ENCODE measurements at places on chromosomes 6 and 20.

- no peak for DNase-seq
Observed at GRCh38 chr6:29829766-29830165, 2.1 kb downstream of the HLA-G start.

DNA sequence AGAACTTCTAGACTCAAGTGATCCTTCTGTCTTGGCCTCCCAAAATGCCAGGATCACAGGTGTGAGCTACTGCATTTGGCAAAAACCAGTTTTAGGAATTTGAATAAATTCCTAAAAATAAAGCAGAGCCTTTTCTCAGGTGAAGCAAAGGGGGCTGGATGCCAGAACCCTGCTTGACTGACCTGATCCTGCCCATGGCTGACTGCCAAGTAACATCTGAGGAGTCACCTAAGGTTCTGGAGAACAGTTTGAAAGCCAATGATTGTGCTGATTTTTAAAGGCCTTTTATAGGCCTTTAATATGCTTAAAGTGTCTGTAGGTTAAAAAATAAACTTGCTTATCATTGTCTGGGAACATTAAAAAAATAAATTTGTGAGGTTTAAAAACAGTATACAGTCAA lies 14.1 kb upstream of the ZSCAN12 start:
- no peak for DNase-seq

DNA sequence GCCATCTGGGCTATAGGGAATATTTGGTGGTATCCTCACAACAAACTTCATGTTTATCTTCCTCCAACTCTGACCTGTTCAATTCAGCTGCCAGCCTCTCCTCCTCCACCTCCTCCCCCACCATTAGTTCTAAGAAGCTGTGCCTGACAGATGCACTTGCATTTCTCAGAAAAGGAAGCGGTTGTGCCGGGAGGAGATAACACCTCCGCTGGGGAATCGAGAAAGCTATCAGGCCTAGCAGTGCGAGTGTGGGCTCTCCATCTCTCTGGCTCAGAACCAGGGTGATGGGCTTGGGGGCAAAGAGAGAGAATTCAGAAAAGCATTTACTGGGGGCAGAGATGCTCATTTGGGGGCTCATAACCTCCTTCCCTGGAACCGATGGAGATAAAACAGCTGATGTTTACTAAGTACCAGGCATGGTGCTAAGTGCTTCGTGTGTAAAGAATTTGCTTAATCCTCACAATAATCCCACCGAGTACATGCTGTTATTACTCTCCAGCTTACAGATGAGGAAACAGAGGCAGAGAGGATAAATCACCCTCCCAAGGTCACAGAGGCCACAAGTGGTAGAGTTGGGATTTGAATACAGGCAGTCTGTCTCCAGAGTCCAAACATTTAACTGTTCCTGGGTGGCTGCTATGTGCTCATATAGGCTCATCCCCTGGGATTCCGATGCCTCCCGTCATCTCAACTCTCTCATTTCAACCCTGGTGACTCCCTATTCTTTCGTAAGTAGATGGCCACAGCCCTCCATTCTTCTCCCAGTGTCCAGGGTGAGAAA lies 38.3 kb downstream of the COX4I2 start:
- no peak for DNase-seq

- DNase-seq: no peak
Observed at GRCh38 chr20:59778615-59779200, 154.7 kb downstream of the SYCP2 start.

GRCh38 chr6:32772656-32773055 lies 9.3 kb upstream of the HLA-DQB2 start:
- no peak for DNase-seq

- DNase-seq: no peak
Observed at GRCh38 chr6:146087386-146087785, 58.5 kb downstream of the GRM1 start.

- no peak for DNase-seq
Observed at GRCh38 chr20:50563133-50563944, 53.2 kb downstream of the PTPN1 start.

GRCh38 chr6:56144538-56145324 lies 102.6 kb downstream of the COL21A1 start:
- DNase-seq: no peak

GRCh38 chr6:81237226-81237625 lies 515.3 kb downstream of the TENT5A start:
- no peak for DNase-seq

DNA sequence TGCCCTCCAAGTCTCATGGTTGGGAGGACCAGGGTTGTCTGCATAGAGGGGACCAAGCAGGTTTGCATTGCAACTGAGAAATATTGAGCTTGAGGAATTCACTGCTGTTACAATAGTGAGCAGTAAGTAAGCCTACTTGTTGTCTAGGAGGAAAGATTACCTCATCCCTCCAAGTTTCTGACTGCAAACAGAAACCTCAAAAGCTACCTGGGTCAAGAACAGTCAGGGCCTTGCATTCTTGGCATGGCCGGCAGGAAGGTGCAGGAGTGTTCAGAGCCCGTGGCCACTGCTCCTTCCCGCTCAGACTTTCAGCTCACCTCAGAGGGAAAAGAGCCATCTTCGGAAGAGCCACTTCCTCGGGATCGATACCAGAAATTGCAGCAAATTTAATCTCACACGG lies 46.0 kb upstream of the DOK5 start:
- no peak for DNase-seq

- DNase-seq: no peak
Observed at GRCh38 chr20:34798871-34799270, 26.6 kb downstream of the NCOA6 start.

GRCh38 chr6:36079601-36080000 lies 50.7 kb upstream of the MAPK13 start:
- no peak for DNase-seq

DNA sequence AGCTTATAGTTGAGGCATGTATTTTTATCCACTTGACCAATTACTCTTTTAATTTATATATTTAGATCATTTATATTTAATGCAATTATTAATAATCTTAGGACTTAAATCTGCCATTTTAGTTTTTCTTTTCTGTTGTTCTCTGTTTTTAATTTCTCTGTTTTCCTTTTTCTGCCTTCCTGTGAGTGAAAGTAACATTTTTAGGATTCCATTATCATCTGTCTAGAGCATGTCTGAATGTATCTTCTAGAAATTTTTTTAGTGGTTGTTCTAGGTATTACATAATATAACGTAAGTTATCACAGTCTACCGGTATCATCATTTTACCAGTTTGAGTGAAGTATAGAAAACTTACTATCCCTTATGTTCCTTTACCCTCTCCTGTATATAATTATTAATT lies 197.3 kb downstream of the UNC5CL start:
- no peak for DNase-seq

- DNase-seq: no peak
Observed at GRCh38 chr20:31587545-31588389, 17.3 kb upstream of the ID1 start.

- no peak for DNase-seq
Observed at GRCh38 chr6:170042596-170043118, 248.2 kb downstream of the DLL1 start.

DNA sequence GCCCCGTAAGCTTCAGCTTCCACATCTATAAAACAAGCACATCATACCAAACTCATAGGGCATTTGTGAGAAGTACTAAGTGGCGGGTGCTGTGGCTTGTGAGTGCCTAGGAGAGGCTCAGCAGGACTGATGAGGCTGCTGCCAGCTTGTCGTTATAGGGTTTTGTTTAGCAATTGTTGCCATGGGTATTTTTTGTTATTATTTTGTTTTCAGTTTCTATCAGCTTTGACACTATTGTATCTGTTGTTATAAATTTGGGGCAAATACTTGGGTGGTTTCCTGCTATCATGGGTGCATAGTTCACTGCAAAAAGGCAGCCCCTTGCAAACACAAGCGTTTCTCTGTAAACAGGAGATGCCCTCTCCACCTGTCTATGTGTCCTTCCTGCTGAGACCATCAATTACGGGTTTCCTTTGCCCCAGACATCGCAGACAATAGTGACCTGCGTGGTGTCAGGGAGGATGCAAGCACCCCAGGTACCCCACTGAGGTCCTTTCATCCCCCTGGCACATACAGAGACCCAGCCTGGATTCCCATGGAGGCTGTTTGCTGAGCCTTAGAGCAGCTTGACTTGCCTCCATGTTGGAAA lies 3.1 kb upstream of the CCDC167 start:
- DNase-seq: no peak

GRCh38 chr6:39803872-39804271 lies 11.7 kb downstream of the DAAM2 start:
- DNase-seq: no peak

- DNase-seq: no peak
Observed at GRCh38 chr6:97914912-97915311, 631.9 kb upstream of the MMS22L start.
